Common myeloid progenitor, CD34-positive (primary cell): ENCODE measurements at places on chromosomes 3 and 15.

GRCh38 chr15:60903211-60903610, 325.9 kb downstream of the RORA start:
- DNase-seq: no peak

DNA sequence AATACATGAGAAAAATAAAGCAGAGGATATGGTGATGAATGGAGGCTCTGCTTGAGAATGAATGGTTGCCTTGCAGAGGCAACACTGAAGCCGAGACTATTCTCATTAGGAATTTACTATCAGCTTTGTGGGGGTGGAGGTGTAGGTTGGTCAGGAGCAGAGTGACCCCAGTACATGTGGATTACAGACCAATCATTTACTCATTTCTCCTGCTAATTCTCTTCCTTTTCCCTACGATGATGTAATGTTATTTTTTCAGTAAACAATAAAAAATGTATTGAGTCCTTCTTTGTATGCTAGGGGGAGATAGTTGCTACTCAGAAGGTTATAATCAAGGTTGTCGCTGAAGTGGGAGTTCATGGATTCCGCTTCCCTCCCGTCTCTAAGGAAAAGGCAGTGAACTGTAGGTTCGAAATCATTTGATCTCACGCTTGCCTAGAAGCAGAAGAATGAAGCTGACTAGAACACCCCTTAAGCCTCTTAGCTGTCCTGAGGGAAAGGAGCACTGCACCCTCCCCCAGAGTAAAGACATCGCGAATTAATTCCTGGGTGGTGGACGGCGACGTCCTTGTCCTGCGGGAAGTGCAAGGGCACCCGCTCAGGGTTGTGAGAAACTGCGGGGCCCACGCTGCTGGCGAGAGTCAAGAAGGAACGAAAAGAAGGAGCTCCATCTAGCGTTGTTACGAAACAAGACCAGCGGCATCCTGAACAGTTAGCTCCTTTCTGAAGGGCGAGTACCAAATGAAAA, 213.2 kb upstream of the PFN2 start:
- DNase-seq: peak; percentile 71

DNA sequence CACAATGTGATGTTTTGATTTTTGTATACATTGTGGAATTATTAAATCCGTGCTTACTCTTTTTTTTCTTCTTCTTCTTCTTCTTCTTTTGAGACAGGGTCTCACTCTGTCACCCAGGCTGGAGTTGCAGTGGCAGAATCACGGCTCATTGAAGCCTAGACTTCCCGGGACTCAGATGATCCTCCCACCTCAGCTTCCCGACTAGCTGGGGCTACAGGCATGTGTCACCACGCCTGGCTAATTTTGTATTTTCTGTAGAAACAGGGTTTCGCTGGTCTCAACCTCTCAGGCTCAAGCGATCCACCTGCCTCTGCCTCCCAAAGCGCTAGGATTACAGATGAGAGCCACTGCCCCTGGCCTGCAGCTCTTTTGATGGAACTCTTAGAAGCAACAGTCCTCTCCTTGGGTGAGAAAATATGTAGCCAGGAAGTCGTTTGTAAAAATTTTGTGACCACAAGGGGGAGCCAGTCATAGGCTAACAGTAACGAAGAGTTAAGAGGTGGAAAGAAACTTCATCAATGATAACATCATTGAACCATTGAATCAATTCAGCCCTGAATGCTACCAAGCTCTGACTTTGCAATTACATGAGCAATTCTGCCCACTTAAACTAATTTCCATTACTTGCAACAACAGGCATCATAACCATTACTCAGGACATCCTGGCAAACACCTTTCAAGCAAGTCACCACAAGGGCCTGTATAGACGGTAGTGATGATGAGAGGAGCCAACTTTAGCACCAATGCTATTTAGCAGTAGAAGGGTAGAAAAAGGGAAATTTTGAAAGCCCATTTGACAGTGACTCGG, 16.7 kb upstream of the CMTM7 start:
- peak; percentile 85 for DNase-seq

DNA sequence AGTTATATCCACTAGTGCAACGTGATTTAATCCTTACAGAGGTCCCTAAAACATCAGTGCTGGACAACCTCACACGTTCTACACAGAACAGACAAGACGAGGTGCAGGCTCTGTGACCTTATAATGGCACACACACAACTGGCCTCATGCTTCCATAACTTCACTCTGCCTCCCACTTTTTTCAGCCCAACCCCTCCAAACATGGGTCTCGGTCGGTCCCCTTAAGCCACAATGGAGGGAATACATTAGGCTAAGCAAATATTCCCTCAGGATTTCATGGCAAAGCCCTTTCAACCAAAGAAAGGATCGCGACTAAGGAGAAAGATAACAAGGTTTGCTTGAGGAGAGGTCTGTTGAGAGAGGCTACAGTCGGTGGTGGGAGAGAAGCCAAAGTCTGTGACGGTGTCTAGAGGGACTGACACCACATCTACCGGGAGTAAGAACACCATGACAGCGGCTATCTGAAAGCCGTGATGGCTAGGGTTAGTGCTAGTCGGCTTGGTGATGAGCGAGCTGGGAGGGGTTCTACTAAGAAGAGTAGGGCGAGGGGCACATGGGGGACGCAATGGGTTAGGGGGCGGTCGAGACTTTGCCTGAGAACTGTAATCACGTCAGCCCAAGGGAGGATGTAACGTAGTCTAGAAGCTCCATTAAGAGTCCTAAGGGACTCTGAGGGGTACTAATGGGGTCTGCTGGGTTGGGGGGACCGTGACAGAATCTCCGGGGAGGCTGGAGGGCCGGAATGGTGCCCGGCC, 1.0 kb downstream of the MYO9A start:
- peak; percentile 63 for DNase-seq

GRCh38 chr15:60090747-60091146, 86.6 kb downstream of the FOXB1 start:
- DNase-seq: no peak
